Stimulated activated CD4-positive, alpha-beta T cell treated with anti-CD3 and anti-CD28 coated beads, Interleukin-4, amount 100 ng/mL, for 1 hour (primary cell): ENCODE measurements at places on chromosomes 2 and 18.
A peak's percentile ranks its signal among the peaks of the same experiment; 100 is the strongest.

DNA sequence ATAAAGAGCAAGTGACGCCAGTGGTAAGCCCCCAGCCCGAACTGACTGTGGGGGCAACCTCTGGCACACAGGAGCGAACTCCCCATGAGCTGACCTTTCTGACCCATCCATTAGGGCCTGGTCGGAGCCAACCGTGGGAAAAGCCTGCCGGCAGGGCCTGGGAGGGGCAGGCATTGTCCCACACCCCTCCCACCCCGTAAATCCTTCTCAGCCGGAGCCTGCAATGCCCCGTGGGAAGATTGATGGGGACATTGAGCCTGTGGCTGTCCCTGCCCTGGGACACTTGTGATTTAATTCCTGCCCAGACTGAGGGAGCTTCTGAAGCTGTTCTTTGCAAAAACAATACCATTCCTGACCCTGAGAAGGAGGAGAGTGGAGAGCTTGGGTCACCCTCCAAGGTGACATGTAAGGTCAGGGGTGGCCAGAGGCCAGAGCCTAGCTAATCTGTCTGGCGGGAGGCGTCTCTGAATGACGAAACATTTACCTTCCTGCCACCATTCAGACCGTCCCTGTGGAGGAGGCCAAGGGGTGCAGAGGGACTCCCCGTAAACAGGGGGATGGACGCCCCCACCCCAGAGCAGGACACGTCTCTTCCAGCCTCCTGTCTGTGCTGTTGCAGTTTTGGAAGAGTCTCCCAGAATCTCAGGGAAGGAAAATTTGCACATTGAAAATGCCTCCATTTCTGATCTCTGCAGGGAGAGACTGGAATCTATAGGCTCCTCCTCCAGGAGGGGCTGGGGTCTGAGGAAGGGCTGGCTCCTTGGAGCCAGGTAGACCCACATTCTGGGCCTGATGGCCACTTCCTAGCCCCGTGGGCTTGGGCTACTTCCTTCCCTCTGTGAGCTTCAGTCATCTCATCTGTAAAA lies 51.2 kb upstream of the HS6ST1 start:
- DNase-seq: no peak

GRCh38 chr2:205975082-205975949 lies 110.7 kb downstream of the INO80D start:
- no peak for DNase-seq

GRCh38 chr2:74092275-74092674 lies 55.4 kb downstream of the BOLA3 start:
- no peak for DNase-seq

GRCh38 chr2:241267249-241268067 lies 48.0 kb downstream of the HDLBP start:
- DNase-seq: no peak

GRCh38 chr2:9800975-9801726 lies 42.1 kb upstream of the TAF1B start:
- DNase-seq: peak; percentile 60

DNA sequence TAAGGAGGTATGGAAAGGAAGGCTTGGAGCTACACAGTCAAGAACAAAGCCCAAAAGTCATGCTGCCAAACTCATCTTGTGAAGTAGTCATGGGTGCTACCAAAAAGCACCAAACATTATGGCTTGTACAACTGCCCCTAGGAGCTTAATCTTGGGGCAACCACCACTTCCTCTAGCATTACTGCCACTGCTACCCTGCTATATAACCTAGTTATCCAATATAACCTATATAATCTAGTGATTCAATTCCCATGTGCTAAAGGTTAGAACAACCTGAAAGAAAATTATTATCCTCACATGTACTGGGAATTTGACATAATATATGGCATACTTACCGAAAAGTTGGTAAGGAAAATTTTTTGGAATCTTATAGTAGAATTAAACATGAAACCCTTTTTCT lies 102.6 kb upstream of the RBBP8 start:
- no peak for DNase-seq
